Hematopoietic multipotent progenitor cell treated with erythropoietin and hydrocortisone succinate and interleukin-3 and kit ligand, for 4 days (in vitro differentiated cells): ENCODE measurements at places on chromosomes 1 and 21.

- peak; percentile 42 for DNase-seq
Observed at GRCh38 chr1:244209955-244210354, 158.9 kb downstream of the ZBTB18 start.

- no peak for DNase-seq
Observed at GRCh38 chr1:46526691-46527291, 24.7 kb downstream of the KNCN start.

DNA sequence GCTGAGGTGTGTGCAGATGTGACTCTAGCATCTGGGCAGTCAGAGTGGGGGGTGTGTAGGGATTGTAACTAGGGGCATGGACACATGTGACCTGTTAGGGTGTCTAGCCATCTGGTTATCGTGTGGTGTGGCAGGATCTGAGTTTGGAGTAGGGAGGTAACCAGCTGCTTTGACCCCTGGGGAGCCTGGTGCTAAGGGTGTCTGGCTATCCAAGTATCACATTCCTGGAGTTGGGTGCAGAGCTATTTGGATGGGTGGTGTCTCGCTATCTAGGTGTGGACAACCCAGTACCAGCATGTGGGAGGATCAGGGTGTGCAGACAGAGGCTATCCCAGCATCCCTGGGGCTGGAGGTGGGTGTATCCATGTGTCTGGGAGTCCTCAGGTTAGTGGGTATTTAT, 4.7 kb downstream of the PTPRU start:
- no peak for DNase-seq

- DNase-seq, result peak; percentile 39
Observed at GRCh38 chr1:173527151-173527826, 50.2 kb downstream of the PRDX6 start.

GRCh38 chr1:27047914-27048313, 35.3 kb upstream of the TENT5B start:
- DNase-seq, result no peak

- DNase-seq, result peak; percentile 32
Observed at GRCh38 chr1:51058858-51059257, 43.2 kb upstream of the C1orf185 start.

GRCh38 chr1:213621077-213621476, 366.7 kb upstream of the PROX1 start:
- DNase-seq, result no peak

DNA sequence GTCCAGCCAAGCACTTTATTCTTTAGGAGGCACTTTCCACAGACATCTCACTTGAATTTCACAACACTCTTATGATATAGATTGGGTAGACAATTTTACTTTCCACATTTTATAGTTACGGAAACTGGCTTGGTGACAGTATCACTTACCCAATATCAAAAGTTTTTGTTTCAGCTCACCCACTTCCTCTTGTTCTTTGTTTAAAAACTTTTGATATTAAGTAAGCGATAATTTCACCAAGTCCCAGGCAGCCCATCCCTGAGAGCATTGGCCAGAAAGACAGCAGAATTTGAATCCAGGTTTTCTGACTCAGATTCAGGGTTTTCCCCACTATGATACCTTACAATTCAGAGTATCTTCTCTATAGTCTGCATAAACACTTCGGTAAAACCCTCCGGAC, 60.0 kb downstream of the LRIG2 start:
- peak; percentile 24 for DNase-seq

GRCh38 chr1:193890935-193891334, 704.5 kb upstream of the B3GALT2 start:
- DNase-seq, result no peak

DNA sequence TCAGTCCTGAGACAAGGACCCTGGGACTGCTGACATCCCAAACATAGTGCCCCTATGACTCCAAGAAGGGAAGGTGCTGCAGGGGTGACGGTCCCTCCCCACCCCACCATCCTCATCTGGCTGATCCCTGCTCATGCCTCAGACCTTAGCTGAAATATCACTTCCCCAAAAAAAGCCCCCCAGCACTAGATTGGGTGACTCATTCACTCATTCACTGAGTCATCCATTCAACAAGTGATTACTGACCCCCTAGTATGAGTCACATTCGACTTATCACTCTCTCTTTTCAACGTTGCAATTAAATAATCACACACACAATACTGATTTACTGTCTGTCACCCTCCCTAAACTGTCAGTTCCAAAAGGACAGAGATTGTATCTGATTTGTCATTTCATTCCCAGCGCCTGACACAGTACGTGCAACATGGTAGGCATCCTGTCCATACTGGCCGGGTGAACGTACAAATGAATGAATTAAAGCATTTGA, 48.6 kb downstream of the HIVEP3 start:
- DNase-seq, result peak; percentile 54

GRCh38 chr1:87760155-87760554, 431.5 kb downstream of the LMO4 start:
- no peak for DNase-seq

DNA sequence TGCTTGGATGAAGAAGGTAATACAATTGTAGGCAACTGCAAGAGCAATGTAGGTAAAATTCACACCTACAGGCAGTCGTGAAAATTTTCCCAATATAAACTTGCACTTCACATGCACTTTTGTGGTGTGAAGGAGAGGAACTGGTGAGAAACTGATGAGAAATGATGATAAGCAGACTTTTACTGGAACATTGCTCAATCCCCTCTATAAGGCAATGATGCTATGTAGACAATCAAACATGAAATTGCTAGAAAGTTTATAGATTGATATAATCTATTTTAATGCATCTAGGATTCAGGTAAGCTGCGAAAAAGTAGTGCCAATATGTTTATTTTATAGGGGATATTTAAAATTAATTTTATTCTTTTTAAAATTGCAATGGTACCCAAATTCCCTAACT, 802.2 kb downstream of the KCNT2 start:
- peak; percentile 44 for DNase-seq

DNA sequence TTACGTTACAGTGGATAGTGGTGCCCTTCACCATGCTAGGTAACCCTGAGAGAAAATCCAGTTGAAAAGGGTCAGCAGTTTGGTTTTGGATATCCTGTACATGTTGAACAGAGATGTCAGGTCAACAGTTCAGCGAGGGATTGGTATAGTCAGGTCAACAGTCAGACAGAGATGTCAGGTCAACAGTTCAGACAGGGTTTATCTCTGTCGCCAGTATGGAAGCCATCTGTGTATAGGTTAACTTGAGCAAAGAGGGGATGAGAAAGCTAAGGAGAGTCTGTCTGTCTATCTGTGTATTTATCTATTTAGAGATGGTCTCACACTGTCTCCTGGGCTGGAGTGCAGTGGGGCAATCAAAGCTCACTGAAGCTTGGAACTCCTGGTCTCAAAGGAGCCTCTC, 17.7 kb downstream of the DHDDS start:
- no peak for DNase-seq

DNA sequence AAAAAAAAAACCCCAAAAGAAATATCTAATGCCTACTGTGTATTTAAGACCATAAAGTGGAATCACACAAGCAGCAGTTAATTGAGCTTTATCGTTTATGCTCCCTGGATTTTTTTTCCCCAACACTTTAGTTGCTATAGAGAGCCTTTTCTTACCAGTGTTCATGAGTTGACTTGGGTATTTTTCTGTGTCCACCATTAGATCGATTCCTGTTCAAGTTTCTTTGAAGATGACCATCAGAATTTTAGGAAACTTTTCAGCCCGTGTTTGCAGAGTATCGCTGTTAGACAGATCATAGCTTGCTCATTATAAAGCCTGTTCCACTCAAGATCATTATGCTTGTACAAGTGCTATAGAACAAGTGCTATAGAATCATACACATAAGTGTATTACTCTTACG, 1.5 kb downstream of the RALGPS2 start:
- DNase-seq, result no peak

DNA sequence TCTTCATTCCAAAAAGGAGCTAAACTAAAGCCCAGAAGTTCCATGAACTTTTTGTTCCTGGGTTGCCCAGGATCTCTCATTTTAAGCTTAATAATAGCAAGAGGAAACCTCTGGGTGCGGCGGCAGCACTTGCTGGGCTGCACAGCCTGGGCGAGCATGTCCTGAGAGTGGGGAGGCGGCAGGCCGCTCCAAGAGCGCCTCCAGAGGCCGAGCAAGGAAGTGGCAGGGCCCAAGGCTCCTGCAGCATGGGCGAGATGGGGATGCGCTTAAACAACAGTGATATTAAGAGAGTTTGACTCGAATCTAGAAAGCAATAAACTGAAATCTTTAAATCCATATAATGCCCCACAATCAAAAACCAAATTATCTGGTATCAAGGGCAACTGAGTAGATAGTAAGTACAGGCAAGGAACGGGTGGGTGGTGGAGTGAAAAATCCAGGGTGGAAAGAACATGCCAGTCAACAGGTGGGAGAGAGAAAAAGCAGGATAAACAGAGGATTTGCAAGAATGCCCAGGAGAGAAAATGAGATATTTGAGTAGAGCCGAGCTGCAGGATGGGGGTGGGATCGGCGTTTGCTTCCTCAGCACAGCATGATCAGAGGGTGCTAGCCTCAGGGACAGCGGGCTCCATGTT, 14.1 kb upstream of the TNR start:
- DNase-seq, result peak; percentile 59

GRCh38 chr1:83799594-83799993, 199.3 kb downstream of the TTLL7 start:
- DNase-seq, result peak; percentile 6

GRCh38 chr21:21156957-21157356, 158.7 kb downstream of the NCAM2 start:
- no peak for DNase-seq

GRCh38 chr1:204624631-204625216, 60.8 kb downstream of the LRRN2 start:
- DNase-seq, result no peak

- no peak for DNase-seq
Observed at GRCh38 chr1:175200678-175201521, 8.3 kb upstream of the KIAA0040 start.

DNA sequence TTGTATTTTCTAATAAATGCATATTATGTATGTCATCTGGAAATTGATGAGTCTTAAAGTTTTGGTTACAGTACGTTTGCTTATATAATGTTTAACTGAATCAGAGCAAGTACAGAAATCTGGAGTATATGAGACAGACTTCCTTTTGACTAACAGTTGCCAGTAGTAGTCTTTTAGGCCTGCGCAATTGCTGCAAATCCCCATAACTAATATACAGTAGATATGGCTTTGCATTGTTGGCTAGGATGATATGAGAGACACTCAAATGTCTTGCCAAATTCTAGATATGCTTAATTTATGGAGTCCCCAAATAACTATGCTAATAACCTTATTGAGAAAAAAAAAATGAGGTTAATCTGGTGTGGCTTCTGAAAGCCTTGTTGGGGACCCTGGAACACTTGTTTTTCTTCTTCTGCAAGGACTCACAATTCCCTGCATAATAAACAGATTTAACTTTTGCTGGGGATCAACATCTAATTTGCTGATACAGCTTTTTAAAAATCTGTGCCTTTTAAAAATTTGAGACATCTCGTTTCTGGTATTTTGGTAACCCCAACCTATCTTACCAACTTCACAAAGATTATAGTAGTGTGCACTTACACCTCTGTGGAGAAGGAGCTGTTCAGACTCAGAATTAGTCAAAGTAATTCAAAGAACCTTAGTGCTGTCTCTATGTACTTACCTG, 22.9 kb downstream of the EXO1 start:
- DNase-seq, result no peak

- DNase-seq, result no peak
Observed at GRCh38 chr1:27117733-27118439, 37.0 kb downstream of the SLC9A1 start.

DNA sequence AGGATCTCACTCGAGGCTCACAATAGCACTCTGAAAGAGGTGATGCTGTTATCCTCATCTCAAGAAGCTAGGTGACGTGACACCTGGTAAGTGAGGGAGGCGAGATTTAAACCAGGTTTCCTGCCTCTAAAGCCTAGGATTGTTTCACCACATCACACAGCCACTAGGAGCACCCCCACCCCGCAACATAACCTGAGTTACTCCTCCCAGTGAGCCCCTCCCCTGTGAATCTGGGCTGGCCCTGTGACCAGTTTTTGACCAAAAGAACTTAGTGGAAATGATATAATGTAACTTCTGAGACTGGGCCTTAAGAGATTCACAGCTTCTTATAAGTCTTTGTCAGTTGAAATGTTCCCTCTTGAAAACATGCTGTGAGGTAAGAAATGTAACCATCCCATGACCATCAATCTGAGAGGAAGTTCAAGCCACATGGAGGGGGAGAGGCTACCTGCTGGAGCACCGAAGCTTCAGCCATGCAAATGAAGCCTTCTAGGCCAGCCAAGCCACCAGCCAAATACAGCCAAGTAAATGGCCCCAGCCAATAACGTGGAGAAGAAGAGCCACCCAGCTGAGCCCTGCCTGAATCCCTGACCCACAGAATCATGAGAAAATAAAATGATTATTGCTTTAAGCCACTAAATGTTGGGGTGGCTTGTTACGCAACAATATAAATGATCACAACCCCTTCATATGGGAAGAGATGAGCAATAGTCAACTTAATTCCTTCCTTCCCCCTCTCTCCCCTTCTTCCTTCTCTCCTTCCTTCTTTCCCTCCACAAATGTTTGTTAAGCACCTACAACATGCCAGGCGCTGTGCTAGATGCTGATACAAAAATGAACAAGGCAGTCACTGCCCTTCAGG, 61.0 kb upstream of the FAM20B start:
- no peak for DNase-seq

- no peak for DNase-seq
Observed at GRCh38 chr1:208025031-208025430, 114.1 kb upstream of the CD34 start.

DNA sequence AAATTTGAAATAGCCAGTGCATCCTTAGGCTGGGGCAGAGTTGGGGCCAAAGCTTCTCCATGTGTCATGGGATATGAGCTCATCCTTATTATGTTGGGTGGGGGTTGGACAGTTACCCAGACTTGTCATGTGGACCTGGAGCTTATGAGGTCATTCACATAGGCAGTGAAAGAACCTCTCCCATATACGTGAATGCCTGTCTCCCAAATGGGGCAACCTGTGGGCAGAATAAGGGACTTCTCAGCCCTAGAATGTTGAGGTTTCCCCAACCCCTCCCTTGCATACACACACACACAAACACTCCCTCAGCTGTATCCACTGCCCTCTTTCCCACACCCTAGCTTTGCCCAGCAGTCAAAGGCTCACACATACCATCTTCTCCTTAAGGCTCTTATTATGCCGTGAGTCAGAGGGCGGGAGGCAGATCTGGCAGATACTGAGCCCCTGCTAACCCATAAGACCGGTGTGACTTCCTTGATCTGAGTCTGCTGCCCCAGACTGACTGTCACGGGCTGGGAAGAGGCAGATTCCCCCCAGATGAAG, 2.3 kb upstream of the IVL start:
- DNase-seq, result peak; percentile 10

DNA sequence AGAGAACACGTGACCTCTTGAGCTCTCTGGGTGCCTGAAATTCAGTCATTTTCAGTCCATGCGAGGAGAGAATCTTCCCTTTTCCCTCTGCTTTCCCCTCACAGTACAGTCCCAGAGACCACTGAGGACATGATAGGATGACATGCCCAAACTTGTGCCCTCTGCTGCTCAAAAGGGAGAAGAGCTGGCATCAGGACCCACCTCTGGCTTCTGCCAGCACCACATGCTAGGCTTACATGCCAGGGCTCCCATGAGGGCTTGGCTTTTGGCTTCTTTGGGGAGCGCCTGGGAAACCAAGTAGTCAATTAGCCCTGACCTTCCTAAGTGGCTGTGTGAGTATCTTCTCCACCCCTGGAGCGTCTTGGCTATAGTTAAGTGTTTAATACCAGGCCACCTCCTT, 13.8 kb upstream of the KCNQ4 start:
- peak; percentile 62 for DNase-seq
